ENCODE measurements at places on chromosomes 11 and 22.

DNA sequence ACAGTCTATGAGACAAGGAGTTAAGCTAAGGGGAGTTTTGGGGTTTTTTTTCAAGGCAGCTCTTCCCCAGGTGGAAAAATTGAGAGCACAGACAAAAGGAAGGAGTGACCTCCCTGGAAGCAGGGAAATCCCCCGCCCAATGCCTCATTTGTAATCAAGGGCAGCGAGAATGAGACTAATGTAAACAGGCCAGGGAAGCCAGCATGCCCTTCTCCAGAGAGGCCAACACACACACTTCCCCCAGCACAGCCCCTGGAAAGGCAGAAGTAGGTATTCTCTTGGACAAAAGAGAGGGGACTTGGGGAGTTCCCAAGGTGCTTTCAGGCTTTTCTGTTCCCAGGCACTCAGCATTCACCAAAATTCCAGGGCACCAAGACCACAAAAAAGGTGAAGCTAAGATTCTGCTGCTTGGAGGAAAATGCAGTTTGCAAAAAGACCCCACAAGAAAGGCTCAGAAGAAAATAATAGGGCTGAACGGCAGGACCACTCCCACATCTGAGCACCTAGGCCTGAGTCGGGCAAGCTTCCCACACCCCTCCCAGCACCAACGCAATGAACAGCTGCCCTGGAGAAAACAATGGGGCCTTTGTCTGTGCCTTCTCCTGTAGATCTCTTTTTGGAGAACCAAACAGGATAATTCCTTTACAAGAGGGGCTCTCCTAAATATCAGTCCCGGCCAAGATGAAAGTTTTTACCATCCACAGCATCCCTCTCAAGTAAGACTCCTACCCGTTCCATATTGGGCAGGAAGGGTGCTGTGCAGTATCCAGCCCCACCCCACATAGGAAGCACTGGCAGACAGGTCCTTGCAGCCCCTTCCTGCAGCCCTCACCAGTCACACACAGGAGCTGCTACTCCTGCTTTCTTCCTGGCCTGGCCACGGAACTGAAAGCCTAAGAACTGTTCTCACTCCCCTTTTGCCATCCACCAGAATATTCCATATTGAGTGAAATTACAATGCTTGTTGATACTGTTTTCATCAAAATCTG is 70.7 kb upstream of the AKIP1 start:
- peak; percentile 92 for DNase-seq

- no peak for DNase-seq
Observed at GRCh38 chr11:67524480-67524808, 1.2 kb upstream of the CABP2 start.

DNA sequence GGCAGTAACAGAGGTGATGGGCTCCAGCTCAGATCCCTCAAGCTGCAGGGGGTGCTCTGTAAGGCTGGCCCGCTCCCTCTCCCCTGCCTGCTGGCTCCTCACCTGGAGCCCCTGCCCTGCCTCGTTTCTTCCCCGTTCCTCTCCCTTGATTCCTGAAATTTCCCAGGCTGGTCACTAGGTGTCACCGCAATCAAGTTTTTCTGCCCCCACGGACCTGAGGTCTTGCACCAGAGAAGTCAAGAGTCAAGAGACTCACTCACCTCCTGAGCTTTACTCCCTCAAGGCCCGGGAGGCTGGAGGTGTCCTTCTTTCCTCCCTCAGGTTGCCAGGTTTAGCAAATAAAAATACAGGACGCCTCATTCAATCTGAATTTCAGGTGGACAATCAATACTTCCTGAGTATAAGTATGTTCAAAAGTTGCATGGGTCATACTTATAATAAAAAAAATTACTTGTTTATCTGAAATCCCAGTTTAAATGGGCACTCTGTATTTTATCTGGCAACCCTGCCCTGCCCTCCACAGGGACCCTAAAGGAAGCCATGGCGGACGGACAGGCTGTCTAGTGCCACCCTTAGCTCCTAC is 69.2 kb downstream of the SCUBE1 start:
- DNase-seq: peak; percentile 55

- DNase-seq: peak; percentile 82
Observed at GRCh38 chr11:83157594-83158356, 844 bp downstream of the PCF11 start.

GRCh38 chr11:55106391-55106790 is 155.6 kb upstream of the TRIM48 start:
- peak; percentile 1 for DNase-seq

DNA sequence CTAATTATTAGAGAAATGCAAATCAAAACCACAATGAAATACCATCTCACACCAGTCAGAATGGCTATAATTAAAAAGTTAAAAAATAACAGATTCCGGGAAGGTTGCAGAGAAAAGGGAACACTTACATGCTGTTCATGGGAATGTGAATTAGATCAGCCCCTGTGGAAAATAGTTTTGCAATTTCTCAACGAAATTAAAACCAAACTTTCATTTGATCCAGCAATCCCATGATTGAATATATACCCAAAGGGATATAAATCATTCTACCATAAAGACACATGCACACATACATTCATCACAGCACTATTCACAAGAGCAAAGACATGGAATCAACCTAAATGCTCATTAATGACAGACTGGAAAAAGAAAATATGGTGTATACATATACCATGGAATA is 32.5 kb downstream of the NOX4 start:
- DNase-seq: no peak

DNA sequence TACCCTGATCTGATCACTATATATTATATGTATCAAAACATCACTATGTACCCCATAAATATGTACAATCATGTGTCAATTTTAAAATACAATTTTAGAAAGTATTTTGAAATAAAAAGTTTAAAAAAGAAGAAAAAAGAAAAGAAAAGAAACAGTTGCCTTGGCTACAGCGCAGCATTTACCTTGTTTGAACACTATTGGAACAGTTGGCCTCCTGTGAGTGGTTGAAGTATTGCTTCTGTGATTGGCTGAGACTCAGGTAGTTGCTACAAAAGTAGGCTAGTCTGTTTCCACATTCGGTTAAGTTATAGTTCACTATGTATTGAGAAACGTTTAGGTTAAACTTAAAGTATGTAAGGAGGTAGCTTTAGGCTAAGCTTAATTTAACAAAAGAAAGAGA is 7.9 kb upstream of the DTX4 start:
- no peak for DNase-seq

GRCh38 chr11:117600234-117600783 is 196.7 kb downstream of the DSCAML1 start:
- no peak for DNase-seq

DNA sequence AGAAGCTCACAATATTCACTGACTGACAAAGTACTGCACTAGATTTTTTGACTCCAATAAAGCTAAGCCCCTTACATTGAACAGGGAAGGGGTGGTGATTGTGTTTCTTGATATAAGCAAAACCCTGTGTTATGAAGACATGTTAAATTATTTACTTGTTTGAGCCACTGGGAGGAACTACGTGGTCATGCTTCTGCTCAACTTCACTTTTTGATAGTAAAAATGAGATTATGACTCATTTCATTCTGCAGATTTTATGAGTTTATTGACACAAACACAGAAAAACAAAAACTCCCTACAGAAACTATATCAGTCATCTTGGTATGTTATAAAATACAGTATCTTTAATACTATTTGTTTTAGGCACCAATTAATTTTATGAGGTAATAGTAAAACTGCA is 124.7 kb downstream of the CADM1 start:
- no peak for DNase-seq

GRCh38 chr22:29203488-29204454 is 1.9 kb upstream of the EMID1 start:
- no peak for DNase-seq

GRCh38 chr11:94315664-94316063 is 11.3 kb downstream of the IZUMO1R start:
- DNase-seq: peak; percentile 13

DNA sequence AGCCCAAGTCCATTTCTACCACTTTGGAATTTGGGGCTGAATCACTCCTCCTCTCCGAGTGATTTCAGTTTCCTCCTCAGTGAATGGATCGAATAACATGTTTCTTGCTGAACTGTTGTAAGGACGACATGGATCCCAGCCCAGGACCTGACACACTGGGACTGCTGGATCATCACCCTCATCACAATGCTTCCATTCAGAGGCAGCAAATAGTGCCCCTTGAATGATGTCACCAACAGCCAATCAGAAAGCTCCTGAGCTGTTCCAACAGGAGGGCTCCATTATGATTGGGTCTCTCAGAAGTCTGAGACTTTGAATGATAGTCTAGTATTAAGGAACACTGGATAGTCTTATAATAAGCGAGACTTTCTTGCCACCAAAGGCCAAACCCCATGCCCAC is 158.9 kb downstream of the MYO18B start:
- peak; percentile 63 for DNase-seq

- DNase-seq: peak; percentile 6
Observed at GRCh38 chr11:56910785-56911184, 77.9 kb upstream of the OR5AK2 start.

DNA sequence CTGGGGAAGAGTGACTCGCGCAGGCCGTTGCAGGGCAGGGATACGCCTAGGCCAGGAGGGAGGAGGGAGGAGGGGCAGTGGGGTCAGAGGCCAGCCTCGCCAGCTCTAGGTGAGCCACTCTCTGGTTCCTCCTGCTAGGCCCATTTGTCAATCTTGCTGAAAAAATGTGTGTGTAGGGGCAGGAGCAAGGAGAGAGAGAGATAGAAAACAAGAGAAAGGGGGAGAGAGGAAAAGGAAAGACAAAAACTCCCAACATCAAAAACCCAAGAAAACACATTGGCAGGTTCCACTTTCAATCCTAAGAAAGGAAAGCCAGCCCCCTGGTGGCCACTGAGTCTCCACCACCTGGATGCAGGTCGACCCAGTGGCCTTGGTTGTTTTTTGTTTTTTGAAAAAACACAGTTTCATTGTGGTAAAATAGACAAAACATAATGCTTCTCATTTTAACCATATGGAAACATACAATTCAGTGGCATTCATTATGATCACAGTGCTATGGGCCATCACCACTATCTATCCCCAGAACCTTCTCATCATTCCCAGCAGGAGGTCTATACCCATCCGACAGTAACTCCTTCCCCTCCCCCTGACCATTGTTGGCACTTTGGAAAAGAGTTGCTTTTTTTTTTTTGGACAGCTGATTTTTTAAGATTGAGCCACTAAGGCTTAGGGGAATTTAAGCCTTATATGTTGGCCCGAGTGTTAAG is 10.9 kb downstream of the OMP start:
- DNase-seq: peak; percentile 55

DNA sequence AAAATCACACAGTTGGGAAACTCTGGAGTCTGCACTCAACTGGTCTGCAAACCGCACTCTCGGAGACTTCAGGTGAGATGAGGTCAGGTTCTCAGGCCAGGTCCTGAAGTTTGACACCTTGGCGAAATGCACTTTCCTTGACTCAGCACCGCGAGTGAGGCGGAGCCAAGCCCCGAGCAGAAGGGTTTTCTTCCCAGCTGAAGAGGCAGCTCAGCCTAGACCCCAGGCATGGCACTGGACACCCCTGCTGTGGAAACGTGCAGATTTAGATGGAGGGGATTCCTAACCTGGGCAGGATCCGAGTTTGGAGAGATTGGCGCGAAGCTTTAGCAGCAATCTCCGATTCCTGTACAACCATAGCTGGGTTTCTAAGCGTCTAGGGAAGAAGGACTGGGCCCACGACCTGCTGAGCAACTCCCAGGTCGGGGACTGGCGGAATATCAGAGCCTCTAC is 835 bp upstream of the MYOD1 start:
- no peak for DNase-seq

GRCh38 chr11:33347490-33348125 is 90.4 kb downstream of the HIPK3 start:
- no peak for DNase-seq

DNA sequence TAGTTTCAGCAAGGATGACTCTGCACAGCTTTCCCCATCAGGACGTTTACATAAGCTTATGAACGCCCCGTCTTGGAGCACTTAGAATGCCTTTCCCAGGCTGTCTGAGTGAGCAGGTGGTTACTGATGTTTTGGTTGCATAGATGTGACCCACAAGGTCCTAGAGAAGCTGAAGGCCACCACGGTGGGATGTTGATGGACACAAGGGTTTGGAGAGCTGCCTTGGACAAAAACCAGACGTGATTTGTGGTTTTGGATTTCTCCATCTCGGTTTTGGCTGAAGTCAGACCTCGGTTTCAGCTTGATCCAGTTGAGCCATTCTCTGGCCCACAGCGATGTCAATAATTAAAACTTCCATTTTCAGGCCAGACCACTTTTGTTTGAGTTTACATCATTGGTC is 151.9 kb downstream of the LDLRAD3 start:
- no peak for DNase-seq

- DNase-seq: no peak
Observed at GRCh38 chr11:32466279-32466915, 31.1 kb upstream of the WT1 start.

GRCh38 chr22:40799008-40799407 is 20.1 kb downstream of the SLC25A17 start:
- DNase-seq: no peak

DNA sequence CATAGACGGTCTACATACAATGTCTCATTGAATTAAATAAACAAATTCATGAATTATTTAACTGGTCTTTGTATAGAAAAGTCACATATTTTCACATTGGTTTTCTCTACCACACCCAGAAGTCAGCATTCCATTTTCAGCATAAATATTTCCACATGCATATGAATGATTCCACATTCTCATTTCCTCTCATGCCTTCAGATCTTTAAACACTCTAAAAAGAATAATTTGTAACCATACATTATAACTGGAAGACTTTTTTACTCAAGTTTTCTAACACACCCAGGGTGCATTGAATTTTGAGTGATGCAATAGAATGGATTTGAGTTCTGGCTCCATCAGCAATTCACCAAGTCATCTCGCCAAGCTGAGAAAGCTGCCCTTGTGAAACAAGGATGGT is 501.8 kb upstream of the TENM4 start:
- no peak for DNase-seq

DNA sequence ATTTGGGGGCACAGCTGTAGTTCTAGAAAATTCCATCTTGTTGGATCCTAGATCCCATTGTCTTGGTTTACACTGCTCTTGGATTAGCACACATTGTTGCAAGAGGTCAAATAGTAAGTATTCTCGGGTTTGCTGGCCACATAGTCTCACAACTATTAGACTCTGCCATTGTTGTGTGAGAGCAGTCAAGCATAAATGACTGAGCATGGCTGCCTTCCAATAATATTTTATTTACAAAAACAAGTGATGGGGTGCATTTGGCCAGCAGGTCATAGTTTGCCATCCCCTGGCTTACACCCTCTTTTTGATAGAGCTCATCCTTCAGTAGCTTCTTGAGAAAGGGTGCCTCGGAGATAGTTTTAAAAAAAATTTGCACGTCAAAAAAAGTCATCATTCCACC is 77.9 kb upstream of the ALX4 start:
- DNase-seq: no peak

- no peak for DNase-seq
Observed at GRCh38 chr22:23782703-23783102, 4.1 kb upstream of the SMARCB1 start.

- no peak for DNase-seq
Observed at GRCh38 chr11:120064341-120064740, 73.6 kb downstream of the TRIM29 start.

All from SJCRH30 (cell line).